ENCODE measurements at places on chromosomes 16 and 17.
A peak's percentile ranks its signal among the peaks of the same experiment; 100 is the strongest.

DNA sequence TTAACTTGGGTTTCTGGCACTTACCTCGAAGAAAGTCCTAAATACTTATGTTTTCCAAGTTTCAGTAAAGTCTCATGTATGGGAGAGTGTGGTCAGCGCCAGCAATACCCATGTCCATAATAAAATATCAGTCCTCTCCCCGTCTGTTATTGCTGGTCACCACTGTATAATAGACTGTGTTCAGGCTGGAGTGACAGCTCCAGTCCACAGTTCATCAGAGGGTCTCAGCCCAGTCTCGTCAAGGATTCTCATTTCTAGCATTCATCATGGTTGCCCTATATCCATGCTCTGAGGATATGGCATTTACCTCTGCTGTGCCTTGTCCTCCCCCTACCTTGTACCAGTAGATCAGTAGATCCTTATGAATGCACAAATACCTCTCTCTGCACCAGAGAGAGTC, 384.5 kb downstream of the NPIPA7 start:
- no peak for DNase-seq

GRCh38 chr16:56709443-56710040, 20.4 kb upstream of the NUP93 start:
- DNase-seq, result no peak

- DNase-seq, result no peak
Observed at GRCh38 chr17:74410001-74410443, 21.9 kb upstream of the GPRC5C start.

DNA sequence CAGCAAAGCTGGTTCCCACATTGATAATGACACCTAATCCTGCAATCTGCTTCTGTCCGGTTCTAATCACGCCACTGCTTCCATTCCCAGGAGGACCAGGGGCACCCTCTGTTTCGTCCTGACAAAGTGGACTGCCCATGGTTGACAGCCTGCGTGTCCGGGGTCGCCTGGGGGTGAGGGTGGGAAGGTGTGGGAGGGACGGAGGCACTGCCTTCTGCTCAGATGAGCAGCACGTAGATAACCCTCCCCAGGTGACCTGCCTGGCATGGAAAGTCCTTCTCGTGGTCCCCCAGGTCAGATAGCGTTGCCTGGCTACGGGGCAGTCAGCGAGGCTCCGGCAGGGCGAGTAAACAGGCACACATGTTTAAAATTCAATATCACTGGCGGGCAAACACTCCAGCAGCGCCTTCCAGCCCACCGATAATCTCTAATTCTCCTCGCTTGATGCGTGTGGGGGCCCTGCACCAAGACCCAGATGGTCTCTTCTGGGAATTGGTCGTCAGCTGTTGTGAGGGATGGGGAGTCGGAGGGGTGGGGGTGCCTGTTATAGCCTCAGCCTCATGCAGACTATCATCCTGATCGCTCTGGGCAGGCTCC, 132.2 kb downstream of the RAP1GAP2 start:
- no peak for DNase-seq

DNA sequence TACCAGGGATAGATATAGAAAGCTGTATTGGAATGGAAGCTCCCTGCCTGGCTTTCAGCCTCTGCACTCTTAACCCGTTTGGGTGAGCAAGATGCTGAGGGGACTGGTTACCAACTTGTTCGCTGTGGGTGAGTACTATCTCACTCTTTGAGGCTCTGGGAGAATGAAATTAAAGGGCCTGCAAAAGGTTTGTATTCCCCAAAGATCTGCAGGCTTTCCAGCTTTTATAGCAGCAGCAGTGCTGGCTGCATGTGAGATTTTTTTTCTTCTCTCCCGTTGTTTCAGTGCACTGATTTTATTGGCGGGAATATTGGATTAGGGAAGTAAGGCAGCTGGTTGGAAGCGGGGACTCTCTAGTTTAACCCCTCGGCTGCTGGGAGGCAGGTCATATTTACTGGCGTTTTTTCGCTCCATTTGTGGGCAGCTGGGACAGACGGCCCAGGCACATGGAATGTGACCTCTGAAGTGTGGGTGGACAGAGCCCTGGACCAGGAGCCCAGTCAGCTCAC, 30.9 kb downstream of the C17orf75 start:
- DNase-seq, result no peak

- peak; percentile 52 for DNase-seq
Observed at GRCh38 chr16:4317532-4318450, 1.9 kb downstream of the GLIS2 start.

GRCh38 chr17:76567634-76568432, 17.8 kb downstream of the ST6GALNAC2 start:
- DNase-seq, result no peak
